ENCODE measurements at places on chromosomes 5 and 9.

DNA sequence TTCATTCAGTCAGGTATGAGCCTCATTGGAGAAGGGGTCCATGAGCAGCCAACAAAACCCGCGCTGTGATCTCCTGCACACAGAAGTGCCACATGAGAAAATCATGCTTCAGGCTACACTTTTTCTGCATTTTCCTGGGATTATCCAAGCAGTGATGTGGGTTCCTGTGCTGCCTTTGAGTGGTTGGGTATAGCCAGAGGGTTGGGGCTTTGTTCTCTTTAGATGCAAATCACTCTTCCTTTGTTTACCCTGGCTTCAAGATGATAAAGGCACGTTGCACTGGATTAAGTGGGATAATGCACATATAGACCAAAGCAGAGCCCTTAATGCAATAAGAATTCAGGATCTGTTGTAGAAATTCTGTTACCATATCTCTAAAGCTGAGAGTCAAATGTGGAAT is 18.7 kb downstream of the ECM2 start:
- DNase-seq: no peak

DNA sequence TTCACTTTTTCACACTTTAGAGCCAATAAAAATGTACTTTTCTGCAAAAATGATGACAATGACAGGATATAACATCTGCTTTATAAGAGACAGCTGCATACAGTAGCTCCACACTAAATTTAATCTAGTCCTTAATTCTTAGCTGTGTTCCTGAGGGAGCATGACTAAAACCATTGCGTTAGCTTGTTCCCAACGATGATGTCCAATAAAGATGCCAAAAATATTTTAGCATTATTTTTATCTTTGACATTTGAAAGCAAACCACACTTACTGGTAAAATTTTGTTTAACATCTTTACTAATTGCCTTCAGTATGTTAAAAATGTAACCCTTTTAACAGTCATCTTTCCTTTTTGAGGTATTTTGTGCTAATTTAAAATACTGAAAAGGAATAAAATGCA is 382.7 kb downstream of the CHSY3 start:
- no peak for DNase-seq

DNA sequence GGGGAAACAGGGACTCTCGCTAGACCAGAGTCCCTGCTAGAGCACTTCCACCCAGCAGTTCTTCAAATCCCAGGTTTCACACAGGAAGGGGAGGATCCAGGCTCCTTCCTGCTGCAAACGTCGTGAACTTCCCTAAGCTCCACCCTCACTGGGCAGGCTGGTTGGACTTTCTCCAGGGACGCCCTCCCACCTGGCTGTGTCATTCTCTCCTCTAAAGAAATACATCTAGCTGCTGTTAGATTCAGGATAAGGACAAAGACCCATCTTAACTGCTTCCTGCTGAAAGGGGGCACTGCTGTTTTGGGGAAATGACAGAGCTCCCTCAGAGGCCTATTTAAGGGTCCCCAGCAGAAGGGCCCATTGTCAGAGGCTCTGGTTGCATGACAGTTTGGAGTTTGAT is 230.7 kb downstream of the SEMA6A start:
- DNase-seq: no peak

- DNase-seq: no peak
These were observed 90.3 kb downstream of the MRPL36 start for GRCh38 chr5:1709171-1709803.

DNA sequence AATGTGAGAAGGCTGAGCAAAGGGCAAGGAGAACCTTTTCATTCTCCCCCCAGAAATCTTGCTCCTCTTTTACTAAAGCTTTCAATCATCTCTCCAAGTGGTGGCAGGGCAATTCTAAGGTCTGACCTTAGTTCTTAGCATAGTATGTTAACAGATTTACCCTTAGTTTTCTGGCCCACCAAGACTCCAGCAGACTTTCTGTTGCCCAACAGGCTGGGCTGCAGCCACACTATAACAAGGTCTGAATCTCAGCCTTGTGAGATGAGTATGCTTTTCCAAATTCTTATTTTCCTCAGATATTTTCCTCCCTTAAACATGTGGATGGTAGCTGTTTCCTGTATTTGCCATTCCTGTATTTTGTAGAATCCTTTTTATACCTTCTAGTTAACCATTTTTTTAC is 69.5 kb downstream of the NIPBL start:
- DNase-seq: no peak

DNA sequence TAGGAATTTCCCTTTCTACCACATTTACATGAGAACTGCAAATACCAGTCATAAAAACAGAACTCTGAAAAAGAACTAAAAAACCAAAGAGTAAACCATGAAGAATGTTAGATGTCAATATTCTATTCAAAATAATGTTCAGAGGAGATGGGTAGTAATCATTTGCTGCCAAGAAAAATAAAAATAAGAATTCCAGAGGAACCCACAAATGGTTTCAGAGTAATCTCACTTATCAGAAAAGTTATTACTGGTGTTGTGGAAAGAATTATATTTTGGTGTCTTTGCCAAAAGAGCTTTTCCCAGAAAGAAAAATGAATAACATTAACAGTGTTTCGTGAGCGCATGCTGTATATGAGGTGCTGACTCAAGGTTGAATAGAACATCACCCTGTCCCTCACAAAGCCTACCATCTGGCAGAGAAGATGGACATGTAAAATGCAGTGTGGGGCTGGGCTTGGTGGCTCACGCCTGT is 35.6 kb downstream of the GPR21 start:
- DNase-seq: no peak

DNA sequence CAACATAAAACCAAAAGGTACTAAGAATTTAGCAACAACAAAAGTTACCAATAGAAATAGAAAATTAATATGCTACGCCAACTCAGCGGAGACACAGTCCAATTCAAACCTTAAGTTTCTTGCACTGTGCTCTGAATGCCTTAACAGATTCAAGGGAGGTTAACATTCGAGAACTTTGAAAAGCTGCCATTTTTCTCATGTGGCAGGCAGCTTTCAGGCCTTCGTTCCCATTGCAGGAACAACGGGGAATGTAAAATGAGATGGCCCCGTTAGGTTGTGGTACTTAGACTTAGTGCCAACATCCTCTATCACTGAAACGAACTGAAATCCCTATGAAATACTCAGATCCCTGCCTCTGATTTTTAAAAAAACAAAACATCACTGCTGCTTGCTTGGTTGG is 22.4 kb downstream of the FNBP1 start:
- DNase-seq: no peak

- DNase-seq: no peak
These were observed 121.6 kb upstream of the LIFR start for GRCh38 chr5:38678076-38678475.

DNA sequence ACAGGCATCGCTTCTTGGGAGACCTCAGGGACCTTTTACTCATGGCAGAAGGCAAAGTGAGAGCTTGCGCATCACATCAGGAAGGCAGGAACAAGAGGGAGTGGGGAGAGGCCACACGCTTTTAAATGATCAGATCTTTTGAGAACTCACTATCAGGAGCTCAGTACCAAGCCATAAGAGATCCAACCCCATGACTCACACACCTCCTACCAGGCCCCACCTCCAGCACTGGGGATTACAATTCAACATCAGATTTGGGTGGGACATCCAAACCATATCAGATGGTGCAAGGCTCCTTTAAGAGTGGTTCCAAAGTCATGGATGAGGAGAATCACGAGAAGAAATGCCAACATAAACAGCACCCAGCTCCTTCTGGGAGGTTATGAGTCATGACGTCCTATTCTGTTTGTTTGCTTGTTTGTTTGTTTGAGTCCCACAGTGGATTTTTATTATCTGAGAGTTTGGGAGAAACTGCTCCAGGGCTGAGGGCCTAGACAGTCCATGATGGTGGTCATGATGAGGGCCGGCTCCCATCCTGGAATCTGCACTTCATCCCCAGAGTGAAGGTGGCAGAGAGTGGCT is 453.5 kb downstream of the GADD45G start:
- no peak for DNase-seq

DNA sequence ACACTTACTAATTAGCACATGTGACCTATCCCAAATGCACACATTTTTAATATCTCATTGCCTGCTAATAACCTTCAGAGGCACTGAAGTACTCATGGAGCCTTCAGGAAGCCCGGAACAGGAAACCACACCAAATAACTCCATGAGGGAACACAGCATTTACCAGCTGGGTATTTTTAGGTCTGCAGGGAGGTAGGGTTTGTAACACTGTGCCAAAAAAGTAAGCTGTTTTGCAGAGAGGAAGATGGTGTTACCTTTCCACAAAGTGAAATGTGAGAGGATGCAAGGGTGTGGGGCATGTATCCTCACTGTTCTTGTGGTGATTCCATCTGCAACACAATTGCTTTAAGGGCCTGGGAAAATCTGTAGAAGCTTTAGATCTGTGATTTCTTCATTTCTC is 64.4 kb downstream of the NUDT12 start:
- no peak for DNase-seq

DNA sequence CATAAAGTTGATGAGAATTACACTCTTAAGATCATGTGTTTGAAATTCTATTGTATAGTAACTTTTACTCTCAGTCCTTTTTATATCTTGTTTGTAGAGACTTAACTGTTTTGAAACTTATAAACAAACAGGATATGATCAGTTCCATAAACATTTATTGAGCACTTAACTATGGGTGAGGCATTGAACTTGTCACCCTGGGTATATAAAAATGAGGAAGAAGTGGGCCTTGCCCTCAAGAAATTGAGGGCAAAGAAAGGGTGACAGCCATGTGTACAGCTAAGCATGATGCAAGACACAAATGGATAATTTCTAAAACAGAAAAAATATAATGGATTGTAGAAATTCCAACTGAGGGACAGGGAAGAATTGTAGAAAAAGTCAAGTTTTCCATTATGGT is 15.7 kb downstream of the UNC13B start:
- DNase-seq: no peak

DNA sequence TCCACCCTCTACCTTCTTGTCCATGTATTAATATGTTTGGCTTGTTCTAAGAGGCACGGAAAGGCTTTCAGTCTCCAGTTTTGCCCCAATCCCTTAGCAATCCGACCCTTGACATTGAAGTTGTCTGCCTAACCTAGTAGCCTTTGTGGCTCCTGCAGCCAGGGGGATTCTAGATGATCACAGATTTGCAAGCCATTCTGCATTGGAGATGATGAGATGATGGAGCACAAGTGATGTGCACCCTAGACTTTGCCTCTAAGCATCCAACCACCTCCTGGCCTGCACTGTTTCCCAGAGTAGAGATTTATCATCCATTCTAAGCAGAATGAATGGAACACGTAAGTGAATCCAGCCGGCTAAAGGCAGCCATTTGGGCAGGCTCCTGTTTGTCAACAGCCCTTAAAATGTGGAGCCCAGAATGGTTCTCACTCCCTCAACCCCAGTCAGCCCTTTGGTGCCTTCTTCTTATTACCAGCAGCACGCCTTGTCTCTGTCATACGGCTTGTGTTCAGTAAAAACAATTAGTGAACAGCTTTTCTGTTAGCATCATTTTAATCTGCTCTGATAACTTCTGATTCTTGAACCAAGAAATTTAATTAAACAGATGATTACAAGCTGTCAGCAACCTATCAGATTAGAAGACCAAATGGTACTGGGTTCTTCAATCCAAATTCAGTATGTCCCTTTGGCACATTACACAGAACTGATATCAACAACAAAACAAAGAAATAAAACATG is 5.7 kb upstream of the TRAF1 start:
- DNase-seq: no peak

DNA sequence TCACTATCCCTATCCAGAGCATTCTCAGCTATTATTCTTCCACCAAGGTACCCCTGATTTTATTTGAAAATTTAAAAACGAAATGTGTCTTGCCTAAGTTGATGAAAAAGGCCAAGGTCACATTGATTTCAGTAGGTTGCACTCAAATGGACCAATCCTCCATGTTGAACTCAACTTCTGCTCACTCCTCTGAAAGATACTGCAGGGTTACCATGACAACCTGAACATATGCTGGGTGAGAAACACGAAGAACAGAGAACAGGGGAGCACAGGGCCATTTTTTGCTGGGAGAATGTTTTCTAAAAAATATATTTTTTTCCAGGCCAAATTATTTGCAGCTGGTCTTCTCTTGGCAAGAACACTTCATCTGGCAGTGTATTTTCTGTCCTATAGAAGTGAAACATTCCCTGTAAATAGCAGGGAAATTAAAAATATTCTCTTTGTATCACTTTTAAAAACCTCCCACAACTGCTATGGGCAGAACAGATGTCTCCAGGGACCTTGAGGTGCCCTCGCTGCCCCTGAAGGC is 215.9 kb downstream of the NXNL2 start:
- DNase-seq: no peak

GRCh38 chr5:55551358-55551757 is 16.6 kb upstream of the PLPP1 start:
- no peak for DNase-seq

- no peak for DNase-seq
These were observed 962 bp upstream of the TXN start for GRCh38 chr9:110257097-110257841.

DNA sequence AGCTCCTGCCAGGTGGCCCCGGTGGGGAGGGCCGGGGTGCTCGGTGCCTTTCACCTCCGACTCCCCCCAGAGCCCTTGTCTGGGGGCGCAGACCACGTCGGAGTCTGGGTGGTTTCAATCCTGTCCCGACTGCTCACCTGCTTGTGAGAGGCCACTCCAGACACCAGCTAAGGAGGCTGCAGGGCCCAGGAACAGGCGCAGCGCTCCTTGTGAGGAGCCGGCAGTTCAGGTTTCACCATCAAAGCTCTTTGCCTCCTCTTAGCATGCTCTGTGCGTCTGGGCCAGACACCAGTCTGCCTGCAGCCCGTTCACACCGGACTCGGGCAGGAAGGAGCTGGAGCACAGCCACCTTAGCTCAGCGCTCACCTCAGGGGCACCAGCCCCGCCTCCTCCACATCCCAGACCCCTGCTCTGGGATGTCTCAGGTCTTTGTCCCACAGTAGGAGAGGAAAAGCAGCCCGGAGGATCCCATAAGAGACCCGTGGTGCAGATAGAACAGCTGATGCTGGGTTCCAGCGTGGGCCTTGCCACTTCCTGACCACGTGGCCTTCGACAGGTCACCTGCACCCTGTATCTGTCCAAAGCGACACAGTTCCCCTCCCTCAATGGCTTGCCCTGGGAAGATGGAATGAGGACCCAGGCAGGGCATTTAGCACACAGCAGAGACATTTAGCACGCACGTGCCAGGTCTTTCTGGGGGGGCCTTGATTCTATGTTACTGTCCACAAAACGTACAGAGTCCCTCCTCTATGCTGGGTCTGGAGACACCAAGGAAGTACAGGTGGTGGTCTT is 106.2 kb upstream of the LMX1B start:
- DNase-seq: peak; percentile 42

- no peak for DNase-seq
These were observed 297.0 kb upstream of the ACTBL2 start for GRCh38 chr5:57779383-57780223.

GRCh38 chr9:108603141-108603540 is 252.6 kb downstream of the ACTL7B start:
- DNase-seq: peak; percentile 56

DNA sequence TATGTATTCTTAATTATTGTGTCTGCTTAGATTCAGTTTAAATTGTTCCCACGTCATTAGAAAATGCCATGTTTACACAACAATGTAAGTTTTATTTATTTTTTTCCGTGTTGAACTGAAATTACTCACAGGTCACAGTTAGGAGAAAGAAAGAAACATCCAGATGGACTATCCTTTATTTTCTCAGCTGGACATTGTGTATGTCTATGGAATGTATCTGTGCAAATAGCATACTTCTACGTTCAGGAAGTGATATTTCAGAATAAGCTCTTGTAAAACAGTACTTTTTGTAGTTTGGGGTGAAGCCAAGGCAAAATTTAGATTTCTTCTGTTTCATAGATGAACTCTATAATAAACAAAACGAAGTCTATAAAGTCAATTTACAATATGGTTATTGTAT is 249.0 kb upstream of the ZNF608 start:
- no peak for DNase-seq

Data from RWPE2 (cell line).